ENCODE measurements at places on chromosomes 1 and 21.

GRCh38 chr21:15614766-15615165 lies 115.0 kb upstream of the USP25 start:
- DNase-seq: no peak

DNA sequence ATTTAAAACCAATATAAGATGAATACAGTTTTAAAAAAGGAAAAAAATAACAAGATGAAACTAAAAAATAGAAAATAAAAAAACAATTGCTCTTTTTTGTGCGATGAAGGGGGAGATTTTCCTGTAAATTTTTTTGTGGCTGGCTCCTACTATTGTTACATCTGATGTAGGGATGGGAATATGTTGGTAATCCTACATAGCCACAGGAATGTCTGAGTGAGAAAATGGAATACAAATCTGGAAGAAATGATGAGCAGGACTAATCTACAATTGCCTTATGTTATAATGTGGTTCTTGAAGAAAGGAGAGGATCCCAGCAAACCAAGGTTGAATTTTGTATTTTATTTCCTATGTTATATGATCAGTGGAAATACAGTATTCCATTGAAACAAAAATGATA lies 40.9 kb downstream of the ATP6V1G3 start:
- no peak for DNase-seq

GRCh38 chr1:47181095-47181954 lies 8.5 kb downstream of the PDZK1IP1 start:
- DNase-seq: no peak

DNA sequence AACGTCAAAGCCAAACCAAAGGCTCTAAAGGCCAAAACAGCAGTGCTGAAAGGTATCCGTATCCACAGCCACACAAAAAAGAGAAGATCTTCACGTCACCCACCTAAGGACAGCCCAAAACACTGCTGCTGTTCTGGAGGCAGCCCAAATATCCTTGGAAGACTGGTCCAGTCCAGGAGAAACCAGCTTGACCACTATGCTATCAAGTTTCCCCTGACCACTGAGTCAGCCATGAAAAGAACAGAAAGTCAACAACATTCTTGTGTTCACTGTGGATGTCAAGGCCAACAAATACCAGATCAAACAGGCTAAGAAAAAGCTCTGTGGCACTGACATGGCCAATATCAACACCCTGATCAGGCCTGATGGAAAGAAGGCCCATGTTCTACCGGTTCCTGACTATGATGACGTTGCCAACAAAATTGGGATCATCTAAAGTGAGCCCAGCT lies 32.1 kb downstream of the ARID4B start:
- DNase-seq: no peak

GRCh38 chr1:150893336-150893913 lies 6.5 kb downstream of the CTXND2 start:
- no peak for DNase-seq

- no peak for DNase-seq
Observed at GRCh38 chr1:221468546-221468945, 273.3 kb downstream of the DUSP10 start.

GRCh38 chr1:235809688-235810397 lies 56.9 kb downstream of the LYST start:
- no peak for DNase-seq

- DNase-seq: peak; percentile 61
Observed at GRCh38 chr1:206694171-206695124, 9.7 kb downstream of the MAPKAPK2 start.

DNA sequence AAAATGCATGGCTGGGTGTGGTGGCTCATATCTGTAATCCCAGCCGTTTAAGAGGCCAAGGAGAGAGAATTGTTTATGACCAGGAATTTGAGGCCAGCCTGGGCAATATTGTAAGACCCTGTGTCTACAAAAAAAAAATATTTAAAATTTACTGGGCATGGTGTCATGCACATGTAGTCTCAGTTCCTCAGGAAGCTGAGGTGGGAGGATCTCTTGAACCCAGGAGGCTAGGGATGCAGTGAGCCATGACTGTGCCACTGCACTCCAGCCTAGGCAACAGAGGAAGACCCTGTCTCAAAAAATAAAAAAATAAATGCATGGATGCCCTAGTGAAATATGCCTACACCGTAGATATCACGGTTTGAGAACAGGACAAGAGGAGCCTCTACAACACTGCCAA lies 1331.2 kb upstream of the B3GALT2 start:
- no peak for DNase-seq

- no peak for DNase-seq
Observed at GRCh38 chr1:69073176-69073575, 494.5 kb upstream of the LRRC7 start.

- no peak for DNase-seq
Observed at GRCh38 chr1:10841118-10841517, 44.7 kb upstream of the CASZ1 start.

- DNase-seq: no peak
Observed at GRCh38 chr1:15765495-15766194, 7.0 kb downstream of the FBLIM1 start.

DNA sequence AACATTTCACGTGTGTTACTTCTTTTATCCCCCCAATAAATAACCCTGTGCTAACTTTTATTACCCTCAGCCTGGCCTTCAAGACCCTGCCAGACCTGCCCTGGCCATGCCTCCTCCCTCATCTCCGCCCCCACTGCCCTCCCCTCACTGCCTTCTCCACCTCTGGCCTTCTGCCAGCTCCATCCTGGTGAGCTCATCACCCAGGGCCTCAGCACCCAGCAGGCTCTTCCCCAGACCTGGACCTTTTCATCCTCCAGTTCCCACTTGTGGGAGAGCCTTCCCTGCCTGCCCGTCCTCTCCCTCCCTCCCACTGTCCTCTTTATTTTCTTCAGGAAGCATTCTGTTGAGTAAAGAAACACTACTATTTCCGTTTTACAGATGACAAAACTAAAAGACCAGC lies 72.0 kb downstream of the SLC66A1 start:
- DNase-seq: no peak

- DNase-seq: no peak
Observed at GRCh38 chr1:96840396-96840795, 118.8 kb downstream of the PTBP2 start.

Measured in iPS DF 19.7 (cell line).